ENCODE measurements at places on chromosomes 2 and 18.

- DNase-seq: no peak
These were observed 37.3 kb downstream of the CYP27C1 start for GRCh38 chr2:127182626-127183458.

GRCh38 chr2:64562148-64562784 lies 38.1 kb downstream of the AFTPH start:
- DNase-seq: no peak

DNA sequence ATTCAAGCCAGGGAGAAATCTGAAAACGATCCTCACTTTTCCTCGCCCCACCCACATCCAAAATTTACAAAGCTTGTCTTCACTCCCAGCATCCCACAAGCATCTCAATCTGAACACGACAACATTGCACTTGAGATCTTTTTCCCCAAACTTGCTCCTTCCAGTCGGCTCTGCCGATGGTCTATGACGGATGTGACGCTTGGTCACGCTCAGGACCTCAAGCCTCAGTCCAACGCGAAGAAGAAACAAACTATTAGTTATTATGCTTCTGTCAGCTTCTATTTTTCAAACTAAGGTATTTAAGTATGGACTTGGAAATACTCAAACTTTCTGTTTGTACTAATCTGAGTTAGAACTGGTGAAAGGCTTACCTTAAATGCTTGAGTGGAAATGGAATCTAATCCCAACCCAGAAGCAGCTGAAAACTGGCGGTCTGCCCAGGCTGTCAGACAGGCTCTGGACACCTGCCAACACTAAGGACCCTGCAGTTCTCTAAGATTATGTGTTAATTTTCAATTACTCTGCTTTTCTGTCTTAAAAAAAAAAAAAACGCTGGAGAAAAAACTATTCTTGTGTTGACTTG lies 132.1 kb upstream of the DNMT3A start:
- no peak for DNase-seq

- no peak for DNase-seq
These were observed 369.1 kb downstream of the EIPR1 start for GRCh38 chr2:3008561-3008960.

DNA sequence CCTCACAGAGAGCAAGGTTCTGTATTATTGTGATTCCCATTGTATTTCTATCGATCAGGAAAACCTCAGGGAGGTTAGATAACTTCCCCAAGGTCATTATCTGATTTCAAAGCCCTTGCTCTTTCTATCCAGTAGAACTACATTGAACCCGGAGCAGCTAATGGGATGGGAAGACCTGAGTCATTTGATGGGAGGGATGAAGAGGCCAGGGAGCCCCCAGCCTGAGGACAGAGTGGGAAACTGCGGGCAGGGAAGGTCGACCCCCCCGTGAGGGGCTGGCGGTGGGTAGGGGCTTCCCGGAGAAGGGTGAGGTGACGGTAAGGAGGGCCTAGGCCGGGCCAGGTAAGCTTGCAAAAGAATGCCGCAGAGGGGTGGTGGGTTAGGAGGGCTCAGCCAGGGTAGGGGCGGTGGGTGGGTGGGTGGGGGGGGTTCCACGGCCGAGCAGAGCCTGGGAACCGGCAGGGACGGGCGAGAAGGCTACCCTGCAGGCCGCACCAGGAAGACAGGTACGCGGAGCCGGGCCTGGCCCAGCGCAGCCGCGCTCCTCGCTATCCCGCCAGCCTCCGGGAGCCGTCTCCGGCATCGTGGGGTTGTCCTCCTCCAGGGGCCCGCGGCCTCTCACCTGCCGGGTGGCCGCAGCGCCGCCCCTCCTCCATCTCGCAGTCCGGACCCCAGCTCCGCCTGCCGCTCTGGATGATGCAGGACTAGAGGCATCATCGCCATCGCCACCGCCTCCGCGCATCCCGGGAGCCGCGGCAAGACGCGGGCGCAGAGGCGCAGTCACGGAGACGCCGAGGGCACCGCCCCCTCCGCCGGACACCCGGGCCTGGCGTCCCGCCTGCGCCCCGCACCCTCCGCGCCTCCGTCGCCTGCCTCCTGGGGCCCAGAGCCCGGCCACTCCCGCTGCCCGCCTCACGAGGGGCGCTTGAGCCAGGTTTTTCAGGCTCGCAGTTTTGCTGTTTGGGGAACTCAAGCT lies at the start of gene GPR75:
TSS of gene GPR75 (minus strand) at position 762 of the 976 bp plus-strand sequence. CDS start 5,211 bp downstream, outside the sequence.
- DNase-seq: no peak

DNA sequence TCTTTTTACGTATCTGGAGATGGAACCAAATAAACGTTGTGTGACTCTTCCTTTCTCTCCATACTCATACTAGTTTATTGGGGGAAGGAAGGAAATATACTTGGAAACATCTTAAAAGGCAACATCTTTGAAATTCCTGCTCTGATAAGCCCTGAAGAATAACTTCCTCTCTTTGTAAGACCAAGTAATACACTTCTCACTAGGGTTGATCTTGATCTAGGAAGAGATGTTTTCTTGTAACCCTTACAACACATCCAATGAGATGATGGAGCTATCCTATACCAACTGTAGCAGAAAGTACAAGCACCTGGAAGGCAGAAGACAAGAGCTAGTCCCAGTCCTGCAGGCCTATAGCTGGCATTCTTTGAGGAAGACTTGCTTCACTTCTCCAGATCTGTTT lies 2.0 kb downstream of the ANKRD44 start:
- DNase-seq: no peak

DNA sequence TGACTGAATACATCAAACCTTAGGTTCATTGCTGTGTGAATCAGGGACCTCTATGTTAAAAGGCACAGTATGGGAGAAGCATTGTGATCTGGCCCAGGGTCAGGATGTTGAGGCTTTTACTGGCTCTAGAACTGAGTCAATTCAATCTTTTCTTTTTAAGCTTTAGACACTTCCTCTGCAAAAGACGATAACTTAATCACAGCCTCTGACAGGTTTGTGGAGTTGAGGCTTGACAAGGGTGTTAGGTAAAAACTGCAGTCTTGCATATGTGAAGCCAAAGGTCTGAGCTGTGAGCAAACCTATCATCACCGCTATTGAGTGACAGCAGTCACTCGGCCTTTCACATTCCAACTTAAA lies 17.3 kb upstream of the ARHGAP25 start:
- DNase-seq: no peak

DNA sequence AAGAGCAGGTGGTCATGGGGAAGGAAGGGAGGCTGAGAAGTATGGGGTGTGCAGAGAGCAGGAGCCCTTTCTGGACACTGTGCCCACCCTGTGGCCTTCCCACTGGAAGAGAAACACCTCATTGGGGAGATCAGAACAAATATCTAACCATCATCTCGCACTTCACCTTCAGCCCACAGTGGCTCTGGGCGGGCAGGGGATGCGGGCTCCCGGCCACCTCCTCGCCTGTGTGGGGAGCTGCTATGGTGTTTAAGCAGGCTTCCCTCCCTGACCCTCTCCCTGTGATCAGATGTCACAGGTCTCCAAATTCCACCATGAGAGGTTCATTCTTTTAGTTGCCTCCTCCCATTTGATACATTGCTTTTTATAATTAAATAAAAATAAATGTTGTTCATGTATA lies 5.0 kb downstream of the FBLN7 start:
- no peak for DNase-seq

- no peak for DNase-seq
These were observed 742.4 kb downstream of the DCDC2C start for GRCh38 chr2:4445821-4446220.

DNA sequence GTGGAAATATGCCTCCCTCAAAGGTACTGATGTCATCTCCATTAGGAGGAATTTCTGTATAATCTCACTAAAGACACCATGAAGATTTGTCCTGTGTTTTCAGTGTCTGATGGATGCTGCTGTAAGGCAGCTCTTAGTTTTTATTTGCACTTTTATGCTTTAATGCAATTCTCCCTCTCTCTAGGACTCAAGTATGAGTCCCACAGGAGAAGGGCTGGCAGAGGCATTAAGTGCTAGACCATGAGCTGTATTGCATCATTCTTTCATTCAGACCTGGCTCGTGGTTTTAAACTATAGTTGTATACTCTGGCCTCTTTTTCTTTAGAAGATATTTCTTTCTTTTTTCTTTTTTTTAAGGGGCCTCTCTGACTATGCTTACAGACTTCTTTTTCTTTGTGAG lies 805.6 kb downstream of the DPP10 start:
- no peak for DNase-seq

DNA sequence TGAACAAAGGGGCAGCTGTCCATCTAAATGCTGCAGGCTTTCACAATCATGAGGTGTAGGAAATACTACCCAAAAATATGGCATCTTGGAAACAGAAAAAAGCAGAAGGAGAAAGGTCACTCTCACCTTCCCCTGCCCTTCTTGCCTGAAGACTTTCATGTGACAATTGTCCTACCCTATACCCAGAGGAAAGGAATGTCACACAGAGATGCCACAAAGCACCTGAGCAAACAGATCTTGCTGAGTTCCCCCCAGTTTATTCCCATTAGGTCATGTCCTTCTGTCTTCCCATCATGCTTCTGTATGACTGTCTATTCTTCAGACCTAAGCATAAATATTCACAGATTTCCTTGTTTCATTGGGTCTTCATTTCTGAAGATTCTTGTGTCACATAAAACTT lies 116.6 kb upstream of the MSH6 start:
- DNase-seq: no peak

DNA sequence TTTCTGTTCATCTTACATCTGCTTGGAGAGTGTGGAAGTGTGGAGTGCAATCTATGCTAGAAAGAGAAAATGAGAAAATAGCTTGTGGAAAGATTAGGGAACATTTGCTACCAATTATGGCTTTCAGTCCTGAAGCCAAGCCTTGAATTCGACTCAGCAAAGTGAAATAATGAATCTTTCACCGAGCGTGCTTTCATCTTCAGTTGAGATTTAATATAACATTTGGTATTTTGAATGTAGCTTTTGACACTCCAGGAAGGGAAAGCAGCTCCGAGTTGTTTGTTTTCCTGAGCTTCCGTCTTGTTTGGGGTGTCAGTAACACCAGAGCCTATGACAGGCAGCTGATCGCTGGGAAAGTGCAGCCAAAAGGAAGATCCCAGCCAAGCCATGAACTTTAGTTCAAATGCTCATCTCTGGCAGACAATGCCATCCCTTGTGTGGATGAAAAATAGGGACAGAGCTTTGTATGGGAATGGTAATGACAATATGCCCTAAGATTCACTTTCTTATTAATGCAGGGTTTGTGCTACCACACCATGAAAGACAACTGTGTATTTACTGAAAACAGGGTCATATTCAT lies 25.0 kb upstream of the PHLPP1 start:
- DNase-seq: no peak

DNA sequence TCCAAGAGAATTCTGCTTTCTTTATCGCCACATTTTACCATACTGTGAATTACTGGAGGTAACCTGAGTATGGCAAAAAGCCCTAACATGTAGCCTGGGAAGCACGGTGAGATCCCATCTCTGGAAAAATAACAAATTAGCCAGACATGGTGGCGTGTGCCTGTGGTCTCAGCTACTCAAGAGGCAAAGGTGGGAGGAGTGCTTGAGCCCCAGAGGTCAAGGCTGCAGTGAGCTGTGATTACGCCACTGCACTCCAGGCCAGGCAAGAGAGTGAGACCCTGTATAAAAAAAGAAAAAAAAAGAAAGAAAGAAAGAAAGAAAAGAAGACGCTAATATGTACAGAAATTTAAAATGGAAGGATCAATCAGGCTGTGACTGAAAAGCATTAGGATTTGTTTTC lies 57.7 kb upstream of the SESTD1 start:
- DNase-seq: no peak

GRCh38 chr2:179049546-179050311 lies at the start of gene CCDC141:
TSS of gene CCDC141 (minus strand) at chr2:179050137. CDS start at chr2:179049941, 196 bp downstream.
- no peak for DNase-seq

- no peak for DNase-seq
These were observed 7.7 kb downstream of the ZBTB14 start for GRCh38 chr18:5287854-5288253.

GRCh38 chr2:53655256-53655655 lies 112.3 kb upstream of the CHAC2 start:
- no peak for DNase-seq

- no peak for DNase-seq
These were observed 103.9 kb upstream of the FHL2 start for GRCh38 chr2:105502625-105503334.

DNA sequence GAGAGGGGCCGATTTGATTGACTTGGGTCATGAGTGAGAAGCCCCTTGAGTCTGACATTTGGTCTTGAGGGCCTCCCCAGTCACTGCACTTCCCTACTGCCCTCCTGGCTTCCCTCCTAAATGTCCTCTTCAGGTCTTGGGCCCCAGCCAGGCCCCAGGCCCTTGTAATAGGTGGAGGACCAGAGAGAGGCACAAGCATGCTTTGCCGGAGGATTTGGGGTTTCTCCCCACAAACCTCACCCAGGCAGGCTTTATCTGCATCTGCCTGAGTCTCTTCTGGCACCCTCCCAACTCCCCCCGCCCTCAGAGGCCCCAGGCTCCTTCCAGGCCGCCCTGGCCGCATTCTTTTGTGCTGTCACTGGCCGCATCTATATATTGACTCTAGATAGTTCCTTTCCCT lies 270.7 kb downstream of the HAUS1 start:
- DNase-seq: no peak

DNA sequence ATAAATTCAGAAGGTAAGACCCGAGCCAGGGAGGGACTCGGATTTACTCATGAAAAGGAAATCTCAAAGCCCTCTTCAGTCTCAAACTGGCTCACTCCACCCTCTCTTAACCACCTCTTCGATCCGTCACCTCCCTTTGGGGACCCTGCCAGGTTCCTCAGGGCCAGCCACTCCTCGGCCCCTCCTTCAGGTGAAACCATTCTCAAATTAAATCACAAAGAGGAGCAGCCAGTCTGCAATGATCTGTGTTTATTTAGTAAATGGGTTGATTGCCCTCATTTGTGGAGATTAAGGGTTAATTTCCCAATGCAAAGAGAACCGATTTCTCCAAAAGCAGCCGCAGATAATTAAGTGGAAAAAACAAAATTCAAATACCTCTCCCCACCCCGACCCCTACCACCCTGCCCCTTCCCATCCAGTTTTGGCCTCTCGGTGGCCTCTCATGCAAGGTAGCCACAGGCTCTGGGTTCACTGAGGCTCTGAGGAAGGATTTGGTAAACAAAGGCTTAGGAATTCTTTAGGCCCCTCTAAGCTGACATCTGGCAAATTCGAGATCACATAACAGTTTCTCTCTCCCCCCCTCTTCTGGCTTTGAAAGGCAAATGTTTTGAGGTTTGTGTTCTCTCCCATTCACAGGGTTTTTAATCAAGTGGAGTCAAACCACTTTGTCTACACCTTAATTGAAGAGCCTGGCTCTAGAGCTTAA lies 10.3 kb upstream of the FZD7 start:
- no peak for DNase-seq

DNA sequence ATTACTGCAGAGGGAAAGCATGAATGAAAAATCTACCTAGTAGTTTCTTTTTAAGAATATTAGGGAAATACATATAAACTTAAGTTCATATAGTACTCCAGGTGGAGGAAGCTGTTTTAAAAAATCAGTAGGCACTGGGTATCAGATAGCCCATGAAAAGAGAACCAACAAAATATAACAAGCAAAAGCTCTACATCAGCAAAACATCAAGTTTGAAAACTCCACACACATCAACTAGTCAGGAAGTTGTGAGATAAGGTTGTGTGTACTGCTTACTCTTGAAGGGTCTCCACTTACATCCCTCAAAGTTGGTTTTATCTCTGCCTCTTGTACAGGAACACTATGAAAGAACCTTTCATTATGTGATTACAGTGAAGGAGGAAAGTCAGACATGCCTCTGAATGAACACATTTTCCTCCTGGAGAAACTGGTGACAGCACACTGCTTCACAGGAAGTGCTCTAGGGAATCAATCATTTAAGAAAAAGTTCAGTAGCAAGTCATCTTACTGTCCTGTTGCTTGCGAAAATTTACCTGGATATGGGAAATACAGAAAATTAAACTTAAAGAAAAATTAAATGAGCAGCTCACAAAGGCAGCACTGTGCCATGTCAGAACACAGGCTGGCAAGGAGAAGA lies 57.7 kb downstream of the THADA start:
- no peak for DNase-seq

- DNase-seq: no peak
These were observed 291.9 kb downstream of the TCF4 start for GRCh38 chr18:55296115-55296514.

All from activated T-cell treated with anti-CD3 and anti-CD28 coated beads for 24 hours (primary cell).